ENCODE measurements at places on chromosomes 3 and 15.

GRCh38 chr3:141105828-141106628 is 54.9 kb downstream of the SPSB4 start:
- peak; percentile 66 for DNase-seq

DNA sequence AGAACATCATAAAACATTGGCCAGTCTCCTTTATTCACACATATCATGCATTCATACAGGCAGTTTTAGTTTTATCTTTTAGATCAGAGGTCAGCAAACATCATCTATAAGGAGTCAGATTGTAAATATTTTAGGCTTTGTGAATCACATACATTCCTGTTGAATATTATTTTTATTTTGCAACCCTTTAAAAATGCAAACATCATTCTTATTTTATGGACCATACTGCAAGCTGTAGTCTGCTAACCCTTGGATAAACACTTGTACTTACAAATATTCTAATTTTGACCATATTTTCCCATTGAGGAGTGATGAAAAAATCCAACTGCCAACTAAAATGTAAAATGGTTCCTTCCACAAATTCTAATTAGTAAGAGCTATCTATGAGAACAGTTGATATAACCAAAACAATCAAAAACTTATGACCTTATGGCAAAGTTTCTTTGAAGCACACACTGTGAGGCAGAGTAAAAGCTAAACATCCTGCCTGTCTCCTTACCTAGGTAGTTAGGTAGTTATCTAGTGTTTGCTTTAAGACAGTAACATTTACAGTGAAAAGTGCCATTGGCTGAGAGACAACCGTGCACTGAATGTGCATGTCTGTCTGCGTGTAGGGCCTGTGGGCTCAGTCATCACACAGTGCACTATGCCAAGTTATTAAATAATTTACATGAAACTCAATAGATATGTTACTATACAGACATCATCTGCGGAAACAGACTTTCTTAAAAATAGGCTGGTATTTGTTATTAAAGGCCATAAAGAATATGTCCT is 57.7 kb downstream of the PIK3R4 start:
- DNase-seq, result no peak

DNA sequence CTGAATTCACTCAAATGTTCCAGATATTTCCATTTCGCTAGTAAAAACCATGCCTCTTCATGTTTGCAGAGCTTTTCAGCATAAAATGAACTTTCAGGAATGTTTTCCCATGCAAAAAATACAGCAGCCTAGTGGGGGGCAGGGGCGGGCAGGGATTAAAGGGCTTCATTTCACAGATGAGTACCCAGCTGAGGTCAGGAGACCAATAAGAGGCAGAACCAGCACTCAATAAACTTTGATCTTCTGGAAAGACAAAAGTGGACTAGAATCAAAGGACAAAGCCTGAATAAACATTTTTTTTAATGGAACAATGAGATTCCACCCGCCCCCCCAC is 8.0 kb downstream of the KLHL25 start:
- DNase-seq, result no peak

GRCh38 chr15:38860674-38861073 is 296.1 kb upstream of the RASGRP1 start:
- no peak for DNase-seq

DNA sequence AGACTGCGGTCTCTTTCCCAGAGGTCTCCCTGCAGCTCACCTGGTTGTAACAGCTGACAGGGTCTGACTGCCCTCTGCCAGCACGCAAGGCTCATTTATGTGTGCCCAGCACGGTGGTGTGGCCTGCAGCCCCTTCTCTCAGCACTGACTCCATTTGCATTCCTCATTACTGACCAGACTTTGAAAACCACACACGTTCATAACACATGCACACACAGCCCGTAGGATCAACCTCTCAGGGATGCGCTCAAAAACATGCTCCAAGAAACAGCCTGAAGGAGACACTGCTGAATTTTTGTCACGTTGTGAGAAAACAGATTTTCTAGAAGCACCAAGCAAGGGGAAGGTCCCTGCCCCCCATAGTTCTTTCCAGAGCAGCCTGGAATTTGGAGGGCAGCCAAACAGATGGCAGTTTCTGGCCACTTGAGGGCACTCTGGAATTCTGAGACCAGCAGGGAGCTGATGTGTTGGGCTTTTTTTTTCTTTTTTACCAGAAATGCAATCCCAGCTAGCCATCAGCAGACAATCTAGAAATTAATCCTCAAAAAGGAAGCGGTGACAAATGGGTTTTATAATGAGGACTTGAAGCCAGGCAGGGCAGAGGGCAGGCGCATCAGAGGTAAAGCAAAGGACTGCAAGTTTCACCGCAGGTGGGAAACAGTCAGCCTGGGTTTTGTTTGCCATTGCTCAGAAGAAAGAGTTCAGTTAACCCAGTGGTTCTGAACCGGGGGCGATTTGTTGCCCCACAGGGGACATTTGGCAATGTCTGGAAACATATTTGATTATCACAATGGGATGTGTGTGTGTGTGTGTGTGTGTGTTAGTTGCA is 170.5 kb upstream of the PROK2 start:
- peak; percentile 48 for DNase-seq

- DNase-seq, result no peak
Measured at GRCh38 chr15:84946772-84947489, 34.7 kb upstream of the PDE8A start.

- no peak for DNase-seq
Measured at GRCh38 chr3:51519848-51520247, 18.7 kb upstream of the RAD54L2 start.

- peak; percentile 91 for DNase-seq
Measured at GRCh38 chr3:112629425-112629824, 11.5 kb downstream of the CCDC80 start.

- DNase-seq, result no peak
Measured at GRCh38 chr3:63429905-63430304, 151.8 kb downstream of the SYNPR start.

DNA sequence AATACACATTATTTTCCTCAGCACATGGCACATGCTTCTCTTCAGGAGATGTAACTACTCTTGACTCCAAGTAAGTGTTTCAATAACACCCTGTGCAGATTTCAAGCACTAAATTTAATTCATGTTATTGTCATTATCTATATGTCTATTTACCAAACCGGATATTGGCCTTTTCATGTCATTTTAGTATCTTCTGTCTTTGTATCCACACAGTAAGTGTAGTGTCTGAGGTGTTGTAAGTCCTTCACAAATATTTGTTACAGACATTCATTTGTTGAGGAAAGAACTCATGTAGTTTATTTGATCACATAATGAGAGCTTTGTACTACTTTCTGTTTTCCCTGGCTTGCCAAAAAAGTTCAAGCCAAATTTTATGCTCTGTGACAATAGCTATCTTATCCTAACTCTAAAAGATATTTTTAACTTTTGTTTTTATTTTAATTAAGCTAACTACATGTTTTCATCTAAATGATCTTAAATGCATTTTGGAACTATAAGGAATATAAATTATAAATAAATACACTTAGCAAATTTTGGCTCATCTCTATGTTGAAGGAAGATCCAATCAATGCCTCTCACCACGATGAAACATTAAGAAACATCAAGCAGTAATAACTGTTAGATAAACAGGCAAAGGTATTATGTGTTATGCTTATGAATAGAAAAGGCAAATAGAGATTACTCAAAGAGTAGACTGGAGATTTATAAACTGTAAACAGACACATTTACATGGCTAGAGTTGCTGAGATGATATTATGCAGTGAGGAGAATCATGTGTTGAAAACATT is 48.3 kb downstream of the SPTSSB start:
- no peak for DNase-seq

DNA sequence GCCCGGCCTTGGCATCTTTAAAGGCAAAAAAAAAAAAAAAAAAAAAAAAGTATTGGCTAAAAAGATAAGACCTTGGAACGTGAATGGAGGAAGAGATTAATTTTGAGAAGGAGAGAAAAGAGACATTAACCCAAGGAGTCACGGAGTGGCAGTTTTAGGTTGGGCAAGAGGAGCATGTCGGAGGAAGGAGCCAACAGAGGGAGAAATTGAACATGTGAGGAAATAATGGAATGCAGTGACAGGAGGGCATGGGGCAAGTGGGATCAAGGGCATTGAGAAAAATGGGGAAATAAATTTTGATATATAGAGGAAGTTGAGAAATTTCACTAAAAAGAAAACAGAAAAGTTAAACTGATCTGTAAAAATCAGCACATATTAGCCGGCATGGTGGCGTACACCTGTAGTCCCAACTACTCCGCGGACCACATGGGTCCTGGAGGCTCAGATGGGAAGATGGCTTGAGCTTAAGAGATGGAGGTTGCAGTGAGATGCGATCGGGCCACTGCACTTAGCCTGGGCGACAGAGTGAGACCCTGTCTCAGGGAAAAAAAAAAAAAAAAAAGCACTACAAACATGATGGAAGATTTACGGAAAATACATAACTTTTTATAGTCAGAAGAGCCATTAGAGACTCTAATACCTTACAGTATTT is 1.2 kb downstream of the HAUS2 start:
- DNase-seq, result no peak

- DNase-seq, result no peak
Measured at GRCh38 chr3:38128303-38128655, 8.6 kb downstream of the ACAA1 start.

GRCh38 chr3:184320104-184320445 is 5.7 kb downstream of the EIF4G1 start:
- DNase-seq, result peak; percentile 89

DNA sequence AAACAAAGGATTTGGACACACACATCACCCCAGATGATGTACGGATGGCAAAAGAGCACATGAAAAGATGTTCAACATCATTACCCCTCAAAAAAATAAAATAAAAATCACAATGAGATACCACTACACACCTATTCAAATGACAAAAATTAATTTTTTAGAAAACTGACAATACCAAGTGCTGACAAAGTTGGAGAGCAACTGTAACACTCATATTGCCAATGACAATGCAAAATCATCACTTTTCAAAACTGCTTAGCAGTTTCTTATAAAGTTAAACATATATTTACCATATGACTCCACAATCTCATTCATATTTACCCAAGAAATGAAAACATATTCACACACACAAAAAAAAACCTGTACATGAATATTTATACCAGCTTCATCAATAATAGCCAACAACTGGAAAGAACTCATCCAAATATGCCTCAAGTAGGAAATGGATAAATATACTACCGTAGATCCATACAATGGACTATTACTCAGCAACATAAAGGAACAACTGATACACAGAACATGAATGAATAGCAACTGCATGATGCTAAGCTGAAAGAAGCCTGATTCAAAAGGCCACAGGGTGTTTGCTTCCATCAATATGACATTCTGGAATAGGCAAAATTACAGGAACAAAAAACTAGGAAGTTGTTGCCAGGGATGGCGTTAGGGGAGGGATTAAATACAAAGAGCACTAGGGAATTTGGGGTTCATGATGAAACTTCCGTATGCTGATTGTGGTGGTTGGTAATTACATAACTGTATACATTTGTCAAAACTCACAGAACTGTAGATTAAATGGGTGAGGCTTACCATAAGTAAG is 1.3 kb downstream of the FSIP1 start:
- DNase-seq, result no peak

- DNase-seq, result no peak
Measured at GRCh38 chr3:128709038-128709437, 16.9 kb upstream of the RAB7A start.

GRCh38 chr3:109831403-109831802 is 494.1 kb upstream of the DPPA4 start:
- no peak for DNase-seq

- no peak for DNase-seq
Measured at GRCh38 chr3:122520861-122521260, 6.1 kb upstream of the KPNA1 start.

GRCh38 chr3:125190786-125191185 is 21.8 kb downstream of the SLC12A8 start:
- no peak for DNase-seq

- no peak for DNase-seq
Measured at GRCh38 chr3:125085166-125085565, 29.4 kb upstream of the HEG1 start.

DNA sequence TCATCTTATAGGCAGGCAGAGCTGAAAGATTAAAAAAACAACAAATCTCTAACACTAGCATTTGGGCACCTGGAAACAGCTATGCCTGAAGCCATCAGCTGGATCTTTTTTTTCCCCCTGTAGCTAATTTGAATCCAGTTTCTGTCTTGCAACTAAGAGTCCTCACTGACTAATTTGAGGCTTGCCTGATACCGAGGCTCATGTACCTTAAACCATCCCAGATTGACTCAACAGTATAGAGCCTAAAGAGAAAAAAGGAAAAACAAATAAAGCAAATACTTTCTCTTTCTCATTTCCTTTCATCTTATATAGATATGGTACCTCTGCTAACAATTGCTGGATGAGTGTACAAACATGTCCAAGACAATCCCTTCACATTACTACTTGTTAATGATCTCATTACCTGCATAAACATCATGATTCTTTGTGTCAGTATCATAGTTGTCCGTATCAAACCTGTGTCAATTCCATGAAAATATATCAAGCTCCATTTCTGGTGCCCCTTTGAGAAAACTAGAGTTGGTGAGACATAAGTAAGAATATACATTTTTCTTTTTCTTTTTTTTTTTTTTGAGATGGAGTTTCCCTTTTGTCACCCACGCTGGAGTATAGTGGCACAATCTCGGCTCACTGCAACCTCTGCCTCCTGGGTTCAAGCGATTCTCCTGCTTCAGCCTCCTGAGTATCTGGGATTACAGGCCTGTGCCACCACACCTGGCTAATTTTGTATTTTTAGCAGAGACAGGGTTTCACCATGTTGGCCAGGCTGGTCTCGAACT is 43.1 kb downstream of the BHLHE40 start:
- no peak for DNase-seq

DNA sequence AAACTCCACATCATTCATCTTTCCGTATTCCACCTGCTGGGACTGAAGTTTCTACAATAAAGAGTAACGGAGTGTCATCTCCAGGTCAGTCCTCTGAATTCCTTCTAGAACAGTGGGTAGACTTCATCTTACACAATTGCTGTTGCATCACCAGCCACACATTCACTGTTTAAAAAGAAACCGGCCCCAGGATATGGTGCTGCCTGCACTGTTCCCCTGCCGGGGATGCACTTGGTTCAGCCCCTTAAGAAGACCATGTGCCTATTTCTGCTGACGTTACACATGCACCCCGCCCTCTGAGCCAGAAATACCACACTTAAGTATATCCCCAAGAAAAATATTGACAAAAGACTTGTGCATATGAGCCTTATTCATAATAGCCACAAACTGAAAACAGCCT is 233.4 kb downstream of the FEZF2 start:
- DNase-seq, result no peak

GRCh38 chr15:73686781-73687256 is 2.6 kb downstream of the CD276 start:
- DNase-seq, result peak; percentile 57

All from AG09309 (cell line).